ENCODE measurements at places on chromosomes 11 and 22. TPM values are rescaled to one million over a fixed set of nuclear protein-coding genes. Genes with fewer than 3 reads are reported as not detected.

DNA sequence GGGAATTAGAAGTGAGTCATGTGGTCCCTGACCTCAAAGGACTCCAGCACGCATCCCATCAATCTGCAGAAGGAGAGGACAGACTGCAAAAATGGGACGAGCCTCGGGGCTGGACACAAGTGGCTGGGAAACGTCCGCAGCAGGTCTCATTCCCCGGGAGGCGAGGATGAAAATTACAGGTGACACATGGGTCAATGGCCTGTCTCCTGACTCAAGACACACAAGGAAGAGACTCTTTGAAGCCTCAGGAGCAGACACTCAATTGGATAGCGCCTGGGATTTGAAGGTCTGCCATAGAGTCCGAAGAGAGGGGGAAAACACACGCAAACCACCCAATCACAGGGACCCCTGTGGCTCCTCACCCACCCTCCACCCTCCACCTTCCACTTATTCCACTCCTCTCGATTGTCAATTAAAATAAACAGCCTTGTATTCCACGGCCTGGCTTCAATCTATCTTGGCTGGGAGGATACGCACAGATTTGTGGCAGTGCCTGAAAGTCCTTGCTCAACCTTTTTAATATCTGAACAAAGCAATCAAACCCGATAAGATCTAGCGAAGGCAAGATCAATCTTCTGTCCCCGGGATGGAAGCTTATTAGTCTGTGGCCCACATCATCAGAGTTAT lies 101.8 kb upstream of the CADM1 start:
- DNase-seq: no peak

- no peak for DNase-seq
Measured at GRCh38 chr22:47199261-47199978, 437.0 kb downstream of the TBC1D22A start.

The DDIAS gene
- 2.2 TPM for total RNA-seq

DNA sequence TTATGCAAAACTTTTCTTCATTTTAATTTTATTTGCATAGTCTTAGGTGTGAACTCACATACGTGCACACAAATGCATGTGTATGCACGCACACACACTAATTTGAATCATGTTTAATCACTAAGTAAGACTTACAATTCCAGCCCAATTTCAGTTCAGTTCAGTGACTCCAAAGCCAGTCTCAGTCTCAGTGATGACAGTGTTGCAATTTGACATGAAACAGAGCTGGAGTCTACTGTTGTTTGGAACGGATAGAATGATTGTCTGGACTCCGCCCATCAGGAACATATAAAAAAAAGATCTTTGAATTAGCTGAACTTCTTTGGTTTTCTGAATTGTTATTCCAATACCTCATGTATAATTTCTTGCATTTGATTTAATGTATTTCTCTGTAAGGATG lies 14.9 kb upstream of the OR51S1 start:
- no peak for DNase-seq

DNA sequence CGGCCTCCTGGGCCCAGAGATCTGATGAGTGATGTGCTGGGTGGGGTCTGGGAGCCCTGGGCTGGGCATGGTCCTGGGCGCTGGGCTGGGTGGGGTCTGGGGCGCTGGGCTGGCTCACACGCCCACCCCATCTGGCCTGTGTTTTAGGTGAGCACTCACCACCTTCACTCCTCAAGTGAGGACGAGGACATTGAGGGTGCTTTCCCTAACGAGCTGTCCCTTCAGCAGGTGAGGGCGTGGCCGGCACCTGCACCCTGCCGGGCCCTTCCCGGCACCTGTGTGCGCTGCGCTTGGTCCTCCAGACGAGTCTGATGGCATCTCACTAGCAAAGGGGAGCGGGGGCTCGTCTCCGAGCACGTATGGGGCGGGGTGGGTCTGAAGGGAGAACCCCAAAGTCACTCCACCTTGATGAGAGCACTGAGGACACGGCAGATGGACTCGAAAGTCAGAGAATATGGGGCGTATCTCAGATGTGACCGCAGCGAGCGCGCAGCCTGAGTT lies 37.9 kb downstream of the SBF1 start:
- DNase-seq: no peak

- no peak for DNase-seq
Measured at GRCh38 chr11:109062445-109062844, 359.5 kb upstream of the C11orf87 start.

- no peak for DNase-seq
Measured at GRCh38 chr11:31882951-31883392, 71.8 kb upstream of the PAX6 start.

DNA sequence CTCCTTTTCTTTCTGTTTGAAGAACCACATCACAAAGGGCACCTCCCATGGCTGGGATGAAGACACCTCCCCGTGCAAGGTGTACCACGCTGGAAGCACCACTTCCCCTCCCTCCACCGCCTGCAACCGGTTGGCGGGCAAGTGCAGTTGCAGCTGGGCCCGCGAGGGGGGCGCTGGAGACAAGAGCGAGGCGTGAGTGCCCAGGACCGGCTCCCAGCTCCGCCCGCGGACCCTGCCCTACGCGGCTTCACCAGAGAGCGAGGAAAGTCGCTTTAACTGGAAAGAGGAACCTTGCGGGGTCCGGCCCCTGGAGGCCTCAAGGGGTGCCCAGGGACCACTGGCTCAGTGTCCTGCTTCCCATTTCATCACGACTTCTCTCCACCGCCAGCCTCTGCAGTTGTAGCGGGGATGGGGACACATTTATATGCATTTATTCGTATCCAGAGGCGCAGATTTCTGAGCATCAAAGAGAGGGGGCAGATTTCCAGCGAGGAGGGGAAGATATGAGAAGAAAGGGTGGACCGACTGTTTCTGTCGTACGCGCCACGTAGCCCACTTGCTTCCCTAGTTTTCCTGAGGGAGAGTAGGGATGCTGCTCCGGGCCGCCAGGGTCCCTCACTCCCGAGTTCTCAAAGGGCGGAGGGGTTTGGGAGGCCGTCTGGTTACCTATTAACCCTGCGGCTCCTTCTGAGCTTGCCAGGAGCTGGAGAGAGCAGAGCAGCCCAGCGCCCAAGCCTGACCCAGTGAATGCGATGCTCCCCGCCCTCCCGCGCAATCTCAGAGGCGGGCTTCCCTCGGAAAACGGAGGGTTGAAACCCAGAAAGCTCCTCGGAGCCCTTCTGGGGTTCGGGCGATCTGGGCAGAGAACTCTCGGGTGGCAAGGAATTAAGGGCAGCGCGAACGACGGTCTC lies 3.5 kb downstream of the ESAM start:
- peak; percentile 53 for DNase-seq

- no peak for DNase-seq
Measured at GRCh38 chr11:67544616-67545242, 21.5 kb upstream of the CABP2 start.

The OR5D13 gene
- not detected for total RNA-seq

DNA sequence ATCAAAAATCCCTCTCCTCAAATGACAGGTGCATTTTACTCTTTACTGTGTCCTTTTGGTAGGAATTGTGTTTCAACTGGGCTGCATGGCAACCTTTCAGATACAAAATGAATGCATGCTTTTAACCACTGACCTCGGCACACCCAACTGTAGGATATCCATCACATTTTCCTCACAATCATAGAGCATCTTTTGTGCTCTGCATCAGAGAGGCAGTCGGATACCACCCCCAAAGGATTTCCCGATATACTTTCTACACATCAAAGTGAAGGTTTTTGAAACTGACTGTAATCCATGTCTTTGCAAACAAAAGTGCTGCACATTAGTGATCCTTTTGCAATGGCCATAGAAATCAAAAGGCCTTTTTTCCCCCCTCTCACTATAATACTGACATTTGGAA lies 9.1 kb downstream of the ME3 start:
- DNase-seq: no peak

DNA sequence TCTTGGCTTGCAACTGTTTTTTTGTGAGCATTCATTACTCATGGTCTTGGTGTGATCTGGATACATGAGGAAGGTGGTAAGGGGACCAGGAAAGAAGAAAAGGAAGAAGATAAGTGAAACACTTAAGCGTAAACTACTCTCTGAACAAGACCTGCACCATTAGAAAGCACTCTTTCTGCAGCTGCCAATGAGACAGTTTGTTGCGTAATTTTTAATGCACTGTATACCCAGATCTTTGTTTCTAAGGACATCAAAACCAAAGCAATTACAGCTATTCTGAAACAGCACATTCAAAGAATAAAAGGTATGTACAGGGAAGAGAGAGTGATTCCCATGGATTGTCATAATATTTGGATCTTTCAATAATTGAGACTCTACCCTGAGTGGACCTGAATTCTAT lies 147.4 kb downstream of the BLID start:
- no peak for DNase-seq

DNA sequence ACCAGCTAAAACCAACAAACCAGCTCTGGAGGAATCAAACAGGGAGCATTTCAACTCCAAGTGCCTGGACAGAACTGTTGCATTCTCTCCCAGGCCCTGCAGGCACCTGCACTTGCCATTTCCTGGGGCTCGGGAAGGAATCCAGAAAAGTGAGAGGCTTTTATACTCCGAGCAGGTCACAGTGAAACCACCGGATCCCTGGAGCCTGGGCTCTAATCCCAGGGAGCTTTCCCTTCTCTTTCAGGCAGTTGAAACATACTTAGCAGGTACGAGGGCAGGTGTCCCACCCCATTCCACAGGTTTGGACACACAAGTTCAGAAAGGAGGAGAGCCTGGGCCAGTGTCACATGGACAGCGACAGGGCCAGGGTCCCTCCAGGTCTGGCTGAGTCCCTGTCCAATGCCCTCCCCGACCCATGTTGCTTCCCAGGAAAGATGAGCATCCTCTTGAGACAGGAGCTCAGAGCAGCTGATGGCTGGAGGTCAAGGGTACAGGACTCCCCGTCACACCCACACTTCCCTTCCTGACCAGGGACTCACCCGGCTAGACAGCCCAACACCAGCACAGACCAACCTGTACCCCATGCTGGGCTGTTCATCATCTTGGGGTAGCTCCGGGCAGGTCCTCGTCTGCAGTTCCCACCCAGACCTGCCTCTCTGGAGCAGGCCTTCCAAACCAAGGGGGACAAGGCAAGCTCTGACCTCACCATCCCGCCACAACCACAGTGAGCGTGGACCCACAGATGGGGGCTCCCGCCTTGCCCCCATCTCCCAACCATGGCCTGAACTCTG lies 49.9 kb upstream of the CD5 start:
- no peak for DNase-seq

DNA sequence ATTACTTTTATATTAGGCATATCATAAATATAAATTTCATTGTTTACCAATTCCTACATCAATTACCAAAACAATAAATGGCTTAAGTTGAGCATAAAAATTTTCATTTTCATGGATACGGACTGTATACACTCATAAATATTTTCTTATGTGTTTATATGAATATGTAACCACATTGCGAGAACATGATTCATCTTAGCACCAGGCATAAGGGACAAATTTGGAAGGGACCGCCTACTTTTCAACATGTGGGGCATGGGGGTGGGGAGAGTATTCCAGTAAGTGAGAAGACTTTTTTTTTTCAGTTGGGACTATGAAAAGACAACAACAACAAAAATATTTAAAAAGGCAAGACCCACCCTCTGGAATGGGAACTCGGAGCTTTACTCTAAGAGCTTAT lies 296.1 kb downstream of the RAB38 start:
- DNase-seq: no peak

The LRRC75B gene
- total RNA-seq: 0.88 TPM

The FAM111B gene
- total RNA-seq: 18.5 TPM

DNA sequence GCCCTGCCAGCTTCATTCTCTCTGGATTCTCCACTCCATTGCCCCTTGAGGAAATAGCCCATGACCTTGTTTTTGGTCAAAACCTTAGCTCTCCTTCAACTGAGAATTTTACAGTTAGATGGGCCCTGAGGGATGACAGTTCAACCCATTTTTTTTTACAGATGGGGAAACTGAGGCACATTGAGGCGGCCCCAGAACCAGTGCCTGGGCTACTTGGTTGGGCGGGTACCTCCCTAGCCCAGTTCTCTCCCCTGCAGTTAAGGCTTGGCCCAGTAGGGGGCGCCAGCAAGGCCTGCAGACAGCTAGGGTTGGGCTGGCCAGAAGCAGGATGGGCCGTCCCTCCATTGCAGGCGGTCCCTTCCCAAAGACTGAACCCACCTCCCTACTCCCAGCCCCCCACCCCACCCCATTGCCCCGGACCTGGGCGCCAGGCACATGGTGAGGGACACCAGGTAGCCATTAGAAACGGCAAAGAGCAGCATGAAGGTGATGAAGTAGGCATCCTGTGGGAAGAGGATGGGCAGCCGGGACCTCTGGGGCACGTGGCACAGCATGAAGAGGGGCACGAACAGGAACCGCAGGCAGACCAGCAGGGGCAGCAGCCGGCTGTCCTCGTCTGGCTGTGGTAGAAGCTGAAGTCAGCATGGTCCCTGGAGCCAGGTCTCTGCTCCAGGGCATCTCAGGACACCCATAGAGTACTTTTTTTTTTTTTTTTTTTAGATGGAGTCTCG lies 7.6 kb downstream of the SLC29A2 start:
- no peak for DNase-seq

The INS gene
- not detected for total RNA-seq
